GM12865 (cell line): ENCODE measurements at places on chromosomes 4 and X.

DNA sequence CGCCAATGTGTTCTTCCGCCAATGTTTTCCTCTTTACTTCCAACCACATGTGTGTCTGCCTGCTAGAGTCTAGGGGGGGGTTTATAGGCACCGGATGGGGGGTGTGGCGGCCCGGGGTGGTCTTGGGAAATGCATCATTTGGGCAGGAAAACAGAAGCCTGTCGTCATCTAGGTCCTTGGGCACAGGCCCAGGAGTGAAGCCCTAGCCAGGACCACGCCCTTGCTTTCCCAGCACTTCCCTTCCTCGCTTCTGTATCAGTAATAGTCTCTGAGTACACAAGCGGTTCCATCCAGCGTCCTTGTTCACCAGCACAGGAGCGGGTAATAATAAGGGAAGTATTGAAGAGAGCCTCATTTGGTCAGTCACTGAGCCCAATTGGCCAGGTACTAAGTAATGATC is 74.5 kb downstream of the QDPR start:
- no peak for DNase-seq

DNA sequence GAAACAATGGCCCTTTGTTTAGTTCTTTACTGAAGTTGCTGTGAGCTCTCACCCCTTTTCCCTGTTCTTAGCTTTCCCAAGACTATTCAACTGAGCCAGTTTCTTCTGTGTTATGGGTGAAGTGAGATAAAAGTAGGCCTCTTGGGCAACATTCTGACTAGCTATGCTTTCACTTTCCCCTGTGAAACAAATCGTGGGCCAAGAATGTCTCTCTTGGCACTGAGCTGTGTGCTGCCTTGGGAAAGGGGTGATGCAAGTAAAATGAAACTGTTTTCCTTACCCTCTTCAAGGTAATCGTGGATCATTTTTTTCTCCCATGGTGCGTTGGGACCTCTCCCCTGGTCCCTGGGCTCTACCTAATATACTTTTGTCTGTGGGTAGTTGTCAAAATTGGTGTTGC is 653.9 kb upstream of the MAGEB2 start:
- DNase-seq: no peak

- DNase-seq: no peak
These were observed 128.6 kb upstream of the NPY2R start for GRCh38 chr4:155079871-155080270.

DNA sequence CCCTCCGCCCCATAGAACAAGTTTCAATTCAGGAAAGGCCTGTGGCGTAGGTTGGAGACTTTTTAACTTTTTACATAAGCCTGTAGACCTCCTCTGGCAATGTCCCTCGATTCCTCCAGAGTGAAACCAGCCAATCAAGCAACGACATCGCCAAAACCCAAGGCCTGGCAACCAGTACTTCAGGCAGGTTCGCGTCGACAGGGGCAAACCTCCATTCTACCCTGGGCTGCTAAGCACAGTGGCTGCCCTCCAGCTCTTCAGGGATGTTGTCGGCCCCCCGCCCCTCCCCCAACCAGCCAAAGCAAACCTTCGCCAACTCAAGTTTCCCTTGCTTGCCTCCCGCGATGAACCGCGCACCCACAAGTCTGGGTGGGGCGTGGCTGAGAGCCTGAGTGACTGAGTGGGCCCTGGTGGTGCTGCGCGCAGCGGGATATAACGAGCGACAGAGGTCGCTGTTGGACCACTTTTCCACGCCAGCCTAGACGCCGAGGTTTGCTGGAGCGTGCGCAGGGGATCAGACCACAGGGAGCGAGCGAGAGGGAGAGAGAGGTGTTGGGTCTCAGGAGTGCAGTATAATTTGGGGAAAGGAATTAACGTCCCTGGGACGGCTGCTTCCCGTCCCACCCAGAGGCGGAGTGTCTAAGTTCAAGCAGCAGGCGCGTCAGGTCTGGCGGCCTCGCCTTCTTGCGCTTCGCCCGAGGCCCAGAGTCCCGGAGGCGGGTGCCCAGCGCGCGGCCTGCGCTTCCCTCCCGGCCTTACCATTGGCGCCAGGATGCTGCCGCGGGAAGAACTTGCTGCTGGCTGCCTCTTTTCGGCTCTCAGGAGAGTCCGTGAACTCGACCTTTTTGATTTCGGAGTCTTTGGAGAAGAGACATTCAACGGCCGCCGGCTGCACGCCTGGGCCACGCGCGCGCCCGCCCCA is 9.0 kb upstream of the PITX2 start:
- DNase-seq: peak; percentile 75

GRCh38 chr4:26308568-26308967 is 12.2 kb upstream of the RBPJ start:
- no peak for DNase-seq

DNA sequence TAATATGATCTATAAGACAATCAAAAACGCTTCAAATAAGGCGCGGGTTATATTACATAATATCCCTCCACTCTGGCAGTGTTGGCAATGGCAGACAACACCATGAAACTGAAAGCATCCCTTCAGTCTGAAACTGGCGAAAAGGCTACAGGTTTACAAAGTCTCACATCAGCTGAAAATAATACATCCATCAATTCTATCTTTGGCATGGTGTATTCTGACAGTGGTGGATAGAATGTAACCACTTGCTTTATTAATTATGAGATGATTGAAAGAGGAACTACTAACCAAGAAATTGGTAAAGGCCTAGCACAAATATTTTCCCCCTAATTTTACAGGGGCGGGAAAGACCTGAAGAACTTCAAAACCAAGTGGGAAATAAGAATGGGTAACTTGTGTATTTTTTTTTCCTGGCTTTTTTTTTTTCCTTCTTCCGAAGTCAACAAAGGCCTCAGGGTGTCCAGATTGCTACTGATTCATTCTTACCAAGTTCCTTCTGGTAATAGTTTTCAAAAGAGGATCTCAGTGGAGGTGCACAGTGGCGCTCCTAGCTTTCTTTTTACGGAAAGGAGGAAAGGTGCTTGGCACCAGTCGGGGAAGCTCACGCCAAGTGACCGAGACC is 728 bp downstream of the UBA6 start:
- DNase-seq: peak; percentile 54

DNA sequence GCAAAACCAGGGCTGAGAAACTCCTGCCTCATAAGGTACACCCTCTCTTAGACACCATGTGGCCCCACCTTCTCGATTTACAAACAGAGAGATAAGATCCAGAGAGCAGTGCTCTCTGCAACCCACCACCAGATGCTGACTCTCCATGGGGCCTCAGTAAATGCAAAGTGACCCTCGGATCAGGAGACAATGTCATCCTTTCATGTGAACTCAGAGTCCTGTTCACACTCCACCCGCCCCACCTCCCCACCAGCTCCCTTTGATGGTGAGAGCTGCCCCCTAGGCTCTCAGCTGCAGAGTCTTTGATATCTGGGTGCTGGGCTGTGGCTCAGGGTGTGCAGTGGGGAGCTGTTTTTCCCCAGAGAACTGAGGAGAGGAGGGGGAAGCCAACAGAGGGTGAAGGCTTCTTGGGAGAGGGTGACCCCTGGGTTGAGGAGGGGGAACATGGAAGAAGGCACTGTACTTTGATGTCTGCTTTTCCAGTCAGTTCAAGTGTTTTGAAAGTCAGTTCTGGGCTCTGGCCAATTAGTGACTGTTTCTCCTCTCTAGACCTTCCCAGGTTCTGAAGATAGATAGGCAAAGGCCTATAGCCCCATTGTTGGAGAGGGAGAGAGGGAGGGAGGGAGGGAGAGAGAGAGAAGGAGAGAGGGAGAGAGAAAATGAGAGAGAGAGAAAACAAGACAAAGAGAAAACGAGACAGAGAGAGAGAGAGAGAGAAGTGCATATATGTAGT is 88.2 kb downstream of the SCD5 start:
- no peak for DNase-seq

DNA sequence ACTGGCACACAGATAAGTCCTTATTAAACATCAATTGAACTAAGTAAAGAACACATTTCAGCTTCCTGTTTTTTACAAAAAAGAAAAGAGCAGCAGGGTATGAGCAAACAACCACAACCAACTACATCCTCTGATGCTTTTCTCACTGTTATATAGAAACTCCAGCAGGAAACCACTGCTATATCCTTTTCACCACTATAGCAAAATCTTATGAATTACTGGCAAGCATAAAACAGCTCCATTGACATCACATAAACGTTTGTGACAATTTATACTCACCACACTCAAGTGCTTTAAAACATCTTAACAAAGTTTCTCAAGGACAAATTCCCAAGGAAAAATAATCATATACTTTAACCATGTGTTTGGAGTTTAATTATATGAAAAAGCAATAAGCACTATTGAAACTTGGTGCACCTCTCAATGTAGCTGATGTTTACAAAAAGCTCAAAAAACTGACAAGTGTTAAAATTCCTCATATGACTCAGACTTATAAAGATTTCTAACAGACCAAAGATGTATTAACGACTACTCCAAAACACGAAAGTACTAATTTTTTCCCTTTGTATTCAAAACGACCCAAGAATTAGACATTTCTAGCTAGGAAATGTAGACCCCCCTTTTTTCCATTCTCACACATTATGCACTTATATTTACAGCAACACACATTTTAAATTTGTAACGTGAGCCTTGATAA is 12.9 kb downstream of the GPRIN3 start:
- peak; percentile 57 for DNase-seq

DNA sequence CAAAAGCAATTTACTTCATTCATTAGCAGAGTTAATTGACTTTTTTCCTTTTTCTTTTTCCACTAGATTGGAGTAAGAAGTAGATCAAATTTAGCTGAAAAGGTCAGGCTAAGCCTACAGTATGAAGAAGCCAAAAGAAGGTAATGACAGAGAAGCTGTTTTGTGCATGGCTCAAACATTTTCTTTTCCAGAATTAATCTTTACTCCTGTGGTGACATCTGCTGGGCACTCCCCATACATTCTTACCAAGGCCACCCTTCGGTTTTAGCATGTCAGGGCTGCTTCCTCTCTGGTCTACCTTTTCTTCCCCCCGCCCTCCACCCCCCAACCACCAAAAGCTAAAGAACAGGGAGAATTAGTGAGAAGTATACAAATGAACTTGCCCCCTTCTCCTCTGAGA is 70.2 kb downstream of the CLDN22 start:
- peak; percentile 20 for DNase-seq

DNA sequence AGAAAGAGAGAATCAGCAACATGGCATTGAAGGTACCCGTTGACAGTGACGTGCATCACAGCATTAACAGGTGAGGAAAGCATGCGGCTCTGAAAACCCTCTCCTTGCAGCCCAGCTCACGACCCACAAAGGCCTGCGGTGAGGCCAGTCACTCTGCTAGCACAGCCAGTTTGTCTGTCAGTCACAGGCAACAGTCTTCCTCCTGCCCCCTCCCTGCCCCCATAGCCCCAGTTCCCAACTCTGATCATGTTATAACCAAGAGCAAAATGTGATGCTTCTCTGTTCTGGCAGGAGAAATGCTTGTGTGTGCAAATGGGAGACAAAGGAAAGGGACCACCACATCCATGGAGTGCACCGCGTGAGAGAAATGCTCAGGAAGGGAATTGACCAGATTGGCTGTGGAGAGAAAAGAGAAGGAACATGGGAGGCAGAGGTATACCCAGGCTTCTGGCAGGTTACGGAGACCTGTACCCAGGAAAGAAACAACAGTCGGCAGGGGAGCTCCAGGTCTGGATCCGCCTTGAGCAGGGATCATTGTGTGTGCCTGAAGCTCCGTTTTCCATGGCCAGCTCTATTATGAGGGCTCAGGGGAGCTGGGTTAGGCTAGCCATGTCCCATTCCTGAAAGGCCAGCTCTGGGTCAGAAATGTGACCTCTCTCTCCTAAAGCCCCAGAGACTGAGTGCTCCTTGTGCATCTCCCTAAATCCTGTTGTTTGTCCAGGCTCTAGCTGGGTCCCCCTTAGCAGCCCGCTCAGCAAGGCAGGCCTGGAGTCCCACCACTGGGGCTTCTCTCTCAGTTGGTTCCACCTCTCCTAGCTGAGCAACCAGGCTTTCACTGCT is 139.7 kb upstream of the MAMLD1 start:
- no peak for DNase-seq

GRCh38 chrX:103406256-103406655 is 29.9 kb downstream of the BEX3 start:
- no peak for DNase-seq

- peak; percentile 43 for DNase-seq
These were observed 170.1 kb downstream of the LARP7 start for GRCh38 chr4:112807083-112807482.

DNA sequence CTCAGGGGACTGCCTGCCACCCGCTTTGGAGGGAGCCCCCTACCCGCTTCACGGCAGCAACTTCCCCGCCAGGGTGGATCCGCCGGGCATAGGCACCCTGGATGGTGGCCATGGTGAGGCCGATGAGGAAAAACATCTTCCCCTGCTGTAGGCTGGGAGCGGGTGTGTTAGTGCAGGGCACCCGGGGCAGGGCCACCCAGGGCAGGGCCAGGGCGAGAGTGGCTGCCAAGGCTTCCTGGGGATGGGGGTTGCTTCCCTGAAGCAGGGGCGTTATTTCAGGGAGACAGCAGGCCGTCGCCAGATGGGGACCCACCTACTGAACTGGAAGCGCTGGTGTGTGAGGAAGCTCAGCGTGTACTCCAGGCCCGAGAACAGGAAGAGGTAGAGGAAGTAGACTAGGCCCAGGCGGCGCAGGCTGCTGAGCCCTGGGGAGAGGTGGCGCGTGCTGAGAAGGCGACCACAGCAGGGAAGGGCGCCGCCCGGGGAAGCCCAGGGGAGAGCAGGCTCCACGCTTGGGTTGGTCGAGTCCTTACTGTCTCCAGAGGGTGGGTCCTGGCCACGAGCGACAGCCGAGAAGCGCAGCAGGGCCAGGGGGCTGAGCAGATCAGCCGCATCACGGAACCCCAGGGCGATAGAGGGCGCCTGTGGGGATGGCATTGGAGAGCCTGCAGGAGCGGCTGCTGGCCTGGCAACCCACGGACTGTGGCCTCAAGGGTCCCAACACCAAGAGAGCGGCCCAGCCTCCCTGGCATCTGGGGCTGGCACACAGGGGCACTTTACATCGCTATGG is 31.5 kb downstream of the NOP14 start:
- DNase-seq: peak; percentile 89

GRCh38 chr4:121784975-121785374 is 16.1 kb upstream of the EXOSC9 start:
- no peak for DNase-seq

GRCh38 chr4:180391613-180392012 is 1851.6 kb upstream of the TENM3 start:
- no peak for DNase-seq

- no peak for DNase-seq
These were observed 702.4 kb upstream of the EPHA5 start for GRCh38 chr4:66372706-66373105.

DNA sequence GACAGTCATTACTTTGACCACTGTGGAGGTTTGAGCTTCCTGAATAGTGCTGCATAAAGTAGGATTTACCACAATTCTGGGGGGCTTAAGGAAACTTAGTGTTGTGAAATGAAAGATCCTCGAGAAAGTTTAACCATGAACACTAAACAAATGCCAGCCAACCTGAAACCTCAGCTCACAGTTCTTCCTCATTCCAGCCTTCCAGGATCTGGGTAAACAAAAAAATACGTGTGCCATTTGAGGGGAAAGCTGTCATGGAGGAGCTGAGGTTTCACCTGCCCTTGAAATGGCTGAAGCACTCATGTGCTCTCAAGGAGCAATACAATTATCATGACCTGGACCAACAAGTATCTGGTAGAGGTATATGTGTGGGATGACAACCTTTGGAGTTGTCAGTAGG is 142.7 kb downstream of the NPNT start:
- no peak for DNase-seq

- peak; percentile 57 for DNase-seq
These were observed 283.4 kb downstream of the BCOR start for GRCh38 chrX:39814391-39814790.

GRCh38 chrX:129830494-129830893 is 13.2 kb downstream of the ZDHHC9 start:
- no peak for DNase-seq
